ENCODE measurements at places on chromosomes 11 and 22.

- DNase-seq = no peak
These were observed at the start of gene LUZP2 for GRCh38 chr11:24496736-24497725. LUZP2 (plus strand) TSS chr11:24497053.

GRCh38 chr11:126601136-126601535 is 245.7 kb downstream of the ST3GAL4 start:
- DNase-seq = no peak

- no peak for DNase-seq
These were observed 44.8 kb downstream of the SLN start for GRCh38 chr11:107666911-107667613.

DNA sequence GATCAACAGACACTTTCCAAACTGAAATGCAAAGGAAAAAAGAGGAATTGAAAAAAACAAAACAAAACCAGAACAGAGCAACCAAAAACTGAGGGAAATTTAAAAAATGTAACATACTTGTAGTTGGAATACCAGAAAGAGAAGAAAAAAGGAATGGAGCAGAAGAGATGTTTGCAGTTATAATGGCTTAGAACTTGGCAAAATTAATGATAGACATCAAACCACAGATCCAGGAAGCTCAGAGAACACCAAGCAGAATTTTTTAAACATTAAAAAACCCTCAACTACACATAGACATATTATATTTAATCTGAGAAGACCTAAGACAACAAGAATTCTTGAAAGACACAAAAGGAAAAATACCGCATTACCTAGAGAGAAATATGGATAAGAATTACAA is 46.1 kb downstream of the ASCL2 start:
- no peak for DNase-seq

DNA sequence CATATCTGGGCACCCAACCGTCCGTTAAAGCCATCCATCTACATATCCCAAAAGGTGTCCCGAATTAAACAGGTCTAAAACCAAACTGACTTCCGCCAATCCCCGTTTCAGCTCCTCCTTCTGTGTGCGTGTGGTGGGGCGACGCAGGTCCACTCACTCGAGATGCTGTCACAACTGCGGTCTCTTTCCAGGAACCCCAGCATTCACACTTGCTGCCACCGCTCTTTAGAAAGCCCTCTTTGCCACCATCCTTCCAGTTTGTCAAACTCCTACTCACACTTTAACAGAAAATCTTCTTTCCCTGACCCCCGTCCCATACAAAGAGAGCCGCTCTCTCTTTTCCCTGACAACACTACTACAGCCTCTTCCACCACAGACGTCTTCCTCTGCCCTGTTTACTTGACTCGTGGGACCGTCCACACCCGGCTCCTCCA is 467 bp downstream of the ESS2 start:
- DNase-seq = no peak

DNA sequence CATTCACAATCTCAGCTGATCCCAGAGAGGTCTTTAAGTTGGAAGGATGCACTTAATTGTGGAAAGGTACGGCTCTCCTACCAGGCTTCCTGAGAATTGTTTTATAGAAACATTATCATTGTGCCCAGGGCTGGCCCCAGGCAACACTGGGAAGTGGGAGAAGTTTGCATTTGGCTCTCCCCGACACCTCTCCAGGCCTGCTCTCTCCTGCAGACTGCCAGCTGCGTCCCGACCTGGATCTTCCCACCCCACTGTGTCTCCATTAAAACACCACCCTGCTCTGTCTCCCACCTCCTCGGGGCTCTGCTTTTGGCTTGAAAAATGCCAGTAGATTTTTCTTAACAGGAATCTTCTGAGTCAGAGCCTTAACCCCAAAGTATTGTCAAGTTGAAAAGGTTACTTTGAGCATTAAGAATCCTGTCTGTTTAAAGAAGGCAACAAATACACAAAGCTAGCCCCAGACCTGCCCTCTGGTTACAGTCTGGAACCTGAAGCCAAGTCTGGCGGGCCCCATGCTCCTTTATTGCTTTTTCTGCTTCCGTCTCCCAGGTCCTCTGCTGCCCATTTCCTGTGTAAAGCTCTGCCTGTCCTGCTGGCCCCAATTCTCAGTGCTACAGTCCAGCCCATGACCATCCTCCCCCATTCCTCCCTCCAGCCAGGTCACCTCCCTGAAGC is 530.2 kb downstream of the SOX6 start:
- DNase-seq = no peak

GRCh38 chr11:76786016-76786415 is 2.9 kb downstream of the TSKU start:
- DNase-seq = no peak

DNA sequence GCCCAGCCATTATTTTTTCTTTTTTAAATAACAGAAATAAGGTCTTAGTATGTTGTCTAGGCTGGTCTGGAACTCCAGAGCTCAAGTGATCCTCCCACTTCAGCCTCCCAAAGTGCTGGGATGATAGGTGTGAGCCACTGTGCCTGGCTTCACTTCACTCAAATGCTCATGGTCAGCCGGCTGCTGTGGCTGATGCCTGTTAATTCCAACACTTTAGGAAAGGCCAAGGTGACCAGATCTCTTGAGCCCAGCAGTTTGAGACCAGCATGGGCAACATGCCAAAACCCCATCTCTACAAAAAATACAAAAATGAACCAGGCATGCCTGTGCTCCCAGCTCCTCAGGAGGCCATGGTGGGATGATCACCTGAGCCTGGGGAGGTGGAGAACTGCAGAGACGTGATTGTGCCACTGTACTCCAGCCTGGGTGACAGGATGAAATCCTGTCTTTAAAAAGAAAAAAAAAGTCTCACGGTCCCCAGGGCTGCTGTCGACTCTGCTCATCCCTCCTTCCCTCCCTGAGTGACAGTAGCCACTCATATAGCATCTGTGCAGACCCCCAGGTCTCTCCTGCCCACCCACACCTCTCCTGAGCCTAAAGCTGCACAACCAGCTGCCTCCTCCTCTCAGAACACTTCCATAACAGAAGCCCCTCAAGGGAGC is 3.6 kb downstream of the YDJC start:
- no peak for DNase-seq

GRCh38 chr11:83823461-83824025 is 537.4 kb upstream of the CCDC90B start:
- no peak for DNase-seq

- no peak for DNase-seq
These were observed 136.3 kb downstream of the ARHGAP42 start for GRCh38 chr11:100823360-100823759.

- no peak for DNase-seq
These were observed 4.9 kb downstream of the CWC15 start for GRCh38 chr11:94968334-94968958.

- DNase-seq = no peak
These were observed 721.7 kb downstream of the DLG2 start for GRCh38 chr11:84905411-84905810.

DNA sequence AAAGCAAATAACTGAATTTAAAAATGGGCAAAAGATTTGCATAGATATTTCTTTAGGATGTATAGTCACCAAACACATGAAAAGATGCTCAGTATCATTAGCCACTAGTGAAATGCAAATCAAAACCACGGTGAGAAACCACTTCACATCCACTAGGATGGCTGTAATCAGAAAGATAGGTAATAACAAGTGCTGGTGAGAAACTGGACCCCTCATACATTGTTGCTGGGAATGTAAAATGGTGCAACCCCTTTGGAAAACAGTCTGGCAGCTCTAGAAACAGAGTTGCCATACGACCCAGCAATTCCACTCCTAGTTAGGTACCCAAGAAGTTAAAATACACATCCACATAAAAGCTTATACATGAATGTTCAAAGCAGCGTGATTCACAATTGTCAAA is 16.3 kb downstream of the RPUSD4 start:
- no peak for DNase-seq

- no peak for DNase-seq
These were observed 20.4 kb downstream of the RSPH14 start for GRCh38 chr22:23121424-23121823.
